ENCODE measurements at places on chromosomes 7 and 10.

DNA sequence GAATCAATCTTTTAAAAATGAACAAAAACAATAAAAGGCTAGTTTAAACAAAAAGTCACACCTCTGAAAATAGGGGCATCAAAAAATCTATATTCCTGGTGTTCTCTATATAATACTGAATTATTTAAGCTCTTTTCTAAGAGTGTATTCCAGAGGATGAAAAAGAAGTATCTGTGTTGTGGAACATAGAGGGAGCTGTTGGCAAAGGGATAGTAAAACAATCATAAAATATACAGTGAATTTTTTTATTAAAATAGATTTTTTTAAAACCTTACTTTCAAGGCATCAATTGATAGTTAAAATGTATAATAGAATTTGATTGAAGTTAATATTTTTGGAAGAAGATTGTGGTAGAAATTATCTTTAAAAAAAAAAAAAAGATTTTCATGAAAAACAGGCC is 1409.1 kb upstream of the CELF2 start:
- DNase-seq, result no peak

GRCh38 chr7:101169110-101169837 is 3.9 kb upstream of the VGF start:
- DNase-seq, result peak; percentile 34

DNA sequence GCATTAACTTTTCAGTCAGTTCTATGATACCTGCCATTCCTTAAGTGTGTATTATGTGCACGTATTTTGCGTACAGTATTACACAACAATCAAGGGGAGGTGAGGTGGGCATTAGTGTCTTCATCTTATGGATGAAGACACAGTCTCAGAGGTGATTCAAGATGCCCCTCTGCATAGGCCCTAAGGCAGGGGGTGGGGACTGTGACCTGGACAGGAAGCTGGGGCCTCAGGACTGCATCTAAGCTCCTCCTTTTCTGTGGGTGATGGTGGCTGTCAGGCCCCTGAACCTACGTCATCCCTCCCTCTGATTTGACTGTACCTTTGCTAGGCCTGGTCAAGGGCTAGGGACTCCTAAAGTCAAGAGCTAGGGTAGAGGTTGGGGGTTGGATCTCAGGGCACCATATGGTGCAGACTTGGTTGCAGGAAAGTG is 38.9 kb downstream of the HK1 start:
- DNase-seq, result no peak

DNA sequence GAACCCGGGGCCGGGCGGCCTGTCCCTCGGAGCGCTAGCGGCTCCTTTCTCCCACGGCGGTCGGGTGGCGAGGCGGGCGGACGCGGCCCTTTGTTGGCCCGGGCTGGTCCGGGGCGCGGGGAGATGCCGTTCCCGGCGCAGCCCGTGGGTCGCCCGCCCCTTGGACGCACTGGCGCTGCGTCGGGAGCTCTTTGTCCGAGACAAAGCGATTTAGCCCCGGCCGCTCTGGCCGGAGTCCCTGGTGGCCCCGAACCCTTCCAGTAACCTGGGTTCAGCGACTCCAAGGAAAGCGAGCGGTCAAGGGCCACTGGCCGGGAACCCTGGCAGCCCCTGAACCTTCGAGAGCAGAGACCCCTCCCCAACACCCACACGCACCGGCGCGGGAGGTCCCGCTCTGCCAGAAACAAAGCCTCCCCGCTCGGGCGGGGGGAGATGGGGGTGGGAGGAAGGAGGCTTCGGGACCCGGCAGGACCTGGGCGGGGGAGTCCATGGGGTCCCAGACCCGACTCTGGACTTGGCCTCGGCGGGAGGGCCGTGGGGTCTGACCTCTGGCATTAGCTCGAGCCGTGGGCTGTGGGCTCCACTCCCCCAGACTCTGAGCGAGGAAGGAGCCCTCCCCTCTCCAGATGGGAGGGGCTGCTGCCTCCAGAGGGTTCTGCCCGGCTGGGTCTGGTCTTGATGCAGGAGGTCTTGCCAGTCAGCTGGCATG is 836 bp downstream of the DPYSL4 start:
- DNase-seq, result no peak

- DNase-seq, result no peak
These were observed 818.6 kb upstream of the IGFBP3 start for GRCh38 chr7:46739518-46740234.

GRCh38 chr10:74924251-74924963 is 98.0 kb downstream of the KAT6B start:
- DNase-seq, result peak; percentile 87

GRCh38 chr7:135822376-135822775 is 73.8 kb upstream of the FAM180A start:
- DNase-seq, result no peak

DNA sequence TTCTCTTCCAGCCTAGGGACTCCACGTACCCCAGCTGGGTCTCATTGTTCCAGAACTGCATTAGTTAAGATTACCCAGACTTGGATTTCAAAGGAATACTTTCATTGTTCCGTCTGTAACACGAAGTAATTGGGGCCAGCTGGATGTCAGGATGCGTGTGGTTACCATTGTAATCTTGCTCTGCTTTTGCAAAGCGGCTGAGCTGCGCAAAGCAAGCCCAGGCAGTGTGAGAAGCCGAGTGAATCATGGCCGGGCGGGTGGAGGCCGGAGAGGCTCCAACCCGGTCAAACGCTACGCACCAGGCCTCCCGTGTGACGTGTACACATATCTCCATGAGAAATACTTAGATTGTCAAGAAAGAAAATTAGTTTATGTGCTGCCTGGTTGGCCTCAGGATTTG is 21.0 kb downstream of the LRRC17 start:
- peak; percentile 91 for DNase-seq

- no peak for DNase-seq
These were observed 96.5 kb downstream of the BTRC start for GRCh38 chr10:101450277-101451080.

DNA sequence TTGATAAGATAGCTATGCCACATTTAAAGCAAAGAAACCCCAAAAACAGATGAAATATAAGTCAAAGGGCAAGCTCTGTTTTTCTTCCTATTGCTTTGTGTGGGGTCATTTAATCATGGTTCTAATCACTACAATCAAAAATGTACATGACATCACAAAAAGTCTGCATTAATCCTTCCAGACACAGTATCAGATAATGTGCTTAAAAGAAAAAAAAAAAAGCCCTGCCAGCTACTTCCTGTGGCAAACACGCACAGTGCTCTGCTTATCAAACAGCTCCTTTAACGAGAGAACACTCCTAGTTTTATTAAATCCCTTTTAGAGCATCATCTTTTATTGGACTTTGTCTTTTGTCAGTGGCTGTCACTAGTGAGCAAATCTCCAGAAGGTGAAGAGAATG is 1005.8 kb downstream of the GATA3 start:
- no peak for DNase-seq

DNA sequence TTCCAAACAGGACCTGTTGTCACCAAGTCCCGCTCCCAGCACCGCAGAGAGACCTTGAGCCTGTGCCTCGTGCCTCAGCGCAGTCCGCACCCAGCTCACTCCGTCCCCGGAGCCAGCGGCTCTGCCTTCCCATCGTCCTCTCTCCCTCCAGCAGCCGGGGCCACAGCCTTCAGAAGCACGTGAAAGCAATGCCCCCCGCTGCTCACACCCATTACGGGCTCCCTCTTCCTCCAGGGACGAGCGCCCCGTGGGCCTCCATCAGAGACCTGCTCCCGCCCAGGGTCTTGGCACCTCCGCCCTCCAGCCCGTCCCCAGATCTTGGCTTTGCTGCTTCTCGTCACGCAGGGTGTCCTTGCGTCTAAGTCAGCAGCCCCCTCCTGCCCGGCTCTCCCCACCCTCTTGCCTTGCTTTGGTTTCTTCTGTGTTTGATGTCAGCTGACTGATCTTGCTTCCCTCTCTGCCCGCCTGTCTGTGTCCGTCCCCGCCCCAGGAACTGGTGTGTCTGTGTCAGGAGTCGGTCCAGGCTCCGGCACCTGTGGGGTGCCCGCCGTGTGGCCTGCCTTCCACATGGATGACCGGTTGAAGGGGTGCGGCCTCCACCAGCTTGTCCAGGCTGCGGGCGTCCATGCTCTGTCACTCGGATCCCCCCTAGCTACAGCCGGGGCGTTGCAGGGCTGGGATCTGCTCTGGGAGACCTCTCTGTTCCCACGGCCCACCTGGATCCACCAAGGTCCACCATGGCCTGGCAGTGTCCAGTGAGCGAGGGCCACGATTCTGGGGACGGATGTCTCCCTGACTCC is 61.9 kb downstream of the FOXL3 start:
- DNase-seq, result no peak

DNA sequence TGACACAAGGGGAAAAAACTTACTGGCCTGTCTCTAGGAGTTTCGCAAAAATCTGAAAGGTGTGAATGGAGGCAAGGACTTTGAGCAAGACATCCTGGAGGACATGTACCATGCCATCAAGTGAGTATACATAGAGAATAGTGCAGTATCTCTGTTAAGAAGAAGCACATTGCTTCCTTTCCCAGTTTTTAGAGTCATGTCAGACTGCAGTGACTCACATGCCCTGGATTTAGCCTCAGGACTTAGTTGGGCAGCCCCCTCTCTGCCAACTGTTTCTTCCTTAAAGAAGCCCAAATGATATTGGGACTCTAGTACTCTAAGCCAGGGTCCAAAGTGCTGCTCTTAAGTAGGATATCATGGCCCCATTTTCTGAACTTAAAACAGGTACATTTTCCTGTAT is 28.1 kb upstream of the NFKB2 start:
- no peak for DNase-seq

DNA sequence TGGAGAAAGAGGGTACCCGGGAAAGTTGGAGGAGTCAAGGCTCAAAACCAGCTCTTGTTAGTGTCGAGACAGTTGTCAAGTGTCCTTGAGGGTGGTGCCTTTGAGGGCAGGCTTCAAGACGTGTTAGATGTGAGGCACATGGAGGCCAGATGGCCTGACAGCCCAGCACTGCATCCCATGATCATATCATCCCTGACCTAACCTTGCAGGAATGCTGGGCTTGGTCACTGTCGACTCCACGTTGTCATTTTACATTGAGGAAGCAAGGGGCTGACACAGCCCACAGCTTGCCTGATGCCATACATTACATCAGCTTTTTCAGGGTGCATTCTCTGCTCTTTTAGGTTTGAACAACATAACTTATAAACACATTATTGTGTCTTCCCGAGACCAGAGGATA is 114.1 kb downstream of the ABCA13 start:
- peak; percentile 20 for DNase-seq
